Stimulated activated CD8-positive, alpha-beta memory T cell treated with anti-CD3 and anti-CD28 coated beads, Interleukin-4, amount 100 ng/mL, for 1 hour (primary cell): ENCODE measurements at places on chromosomes 3 and 15.

GRCh38 chr3:9803494-9803893, 6.6 kb upstream of the TTLL3 start:
- DNase-seq, result no peak

DNA sequence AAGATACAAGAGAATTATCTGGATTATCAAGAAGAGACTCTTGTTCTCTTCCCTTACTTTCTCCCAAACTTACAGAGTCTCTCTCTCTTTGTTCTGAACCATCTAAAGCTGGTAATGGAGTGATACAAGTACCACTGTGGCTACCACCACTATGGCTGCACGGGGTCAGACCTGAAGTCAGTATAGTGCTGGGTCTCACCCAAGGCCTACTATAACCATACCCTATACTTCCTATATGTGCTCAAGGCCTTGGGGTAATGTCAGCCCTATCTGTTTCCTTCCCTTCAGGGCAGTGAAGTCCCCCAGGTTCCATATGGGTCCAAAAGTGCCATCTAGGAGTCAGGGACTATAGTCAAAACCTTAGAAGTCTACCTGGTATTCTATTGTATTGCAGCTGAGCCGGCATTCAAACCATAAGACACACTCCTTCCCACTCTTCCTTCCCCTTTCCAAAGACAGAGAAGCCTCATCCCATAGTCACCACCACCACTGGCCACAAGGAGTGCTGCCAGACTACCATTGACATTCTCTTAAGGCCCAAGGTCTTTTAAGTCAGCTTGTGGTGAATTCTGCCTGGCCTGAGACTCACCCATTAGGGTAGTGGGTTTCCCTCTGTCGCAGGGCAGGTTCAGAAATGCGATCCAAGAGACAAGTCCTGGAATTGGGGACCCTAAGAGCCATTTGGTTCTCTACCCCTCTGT, 615.0 kb upstream of the NECTIN3 start:
- no peak for DNase-seq

DNA sequence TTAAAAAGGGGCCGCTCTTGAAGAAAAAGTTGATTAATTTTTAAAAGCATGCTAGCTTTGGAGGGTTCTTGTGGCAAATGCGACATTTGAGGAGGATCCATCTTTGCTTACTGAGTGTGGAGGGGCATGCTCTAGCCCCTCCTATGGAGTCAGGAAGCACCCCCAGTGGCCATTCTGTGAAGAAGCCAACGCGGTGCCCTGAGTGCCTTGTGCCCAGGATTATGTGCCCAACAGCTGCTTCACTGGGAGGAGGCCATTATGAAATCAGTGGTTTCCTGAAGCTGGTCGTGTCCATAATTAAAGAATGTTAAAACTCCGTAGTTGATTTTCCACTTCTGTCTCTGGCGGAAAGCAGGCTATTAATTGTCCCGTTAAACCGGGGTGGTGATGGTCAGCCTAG, 69.1 kb upstream of the TNFAIP8L3 start:
- no peak for DNase-seq

DNA sequence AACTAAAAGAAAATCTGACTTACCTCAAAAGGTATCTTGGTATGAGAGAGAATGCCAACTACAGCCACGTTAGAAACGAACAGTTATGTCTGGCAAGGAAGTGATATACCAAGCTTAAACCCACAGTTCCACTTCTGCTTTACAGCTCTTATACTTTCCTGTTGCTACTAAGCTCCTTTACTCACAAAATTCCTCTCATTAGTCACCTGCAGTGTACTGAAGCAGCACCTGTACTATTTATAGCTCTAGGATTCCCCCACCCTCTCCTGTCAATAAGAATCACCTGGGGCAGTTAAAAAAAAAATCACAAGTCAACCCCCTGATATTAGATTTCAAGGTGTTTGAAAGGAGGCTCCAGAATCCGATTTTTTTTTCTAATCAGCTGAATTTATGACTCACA, 2.9 kb upstream of the TMEM266 start:
- DNase-seq, result no peak

GRCh38 chr3:17491601-17492000, 250.8 kb downstream of the TBC1D5 start:
- DNase-seq, result no peak

DNA sequence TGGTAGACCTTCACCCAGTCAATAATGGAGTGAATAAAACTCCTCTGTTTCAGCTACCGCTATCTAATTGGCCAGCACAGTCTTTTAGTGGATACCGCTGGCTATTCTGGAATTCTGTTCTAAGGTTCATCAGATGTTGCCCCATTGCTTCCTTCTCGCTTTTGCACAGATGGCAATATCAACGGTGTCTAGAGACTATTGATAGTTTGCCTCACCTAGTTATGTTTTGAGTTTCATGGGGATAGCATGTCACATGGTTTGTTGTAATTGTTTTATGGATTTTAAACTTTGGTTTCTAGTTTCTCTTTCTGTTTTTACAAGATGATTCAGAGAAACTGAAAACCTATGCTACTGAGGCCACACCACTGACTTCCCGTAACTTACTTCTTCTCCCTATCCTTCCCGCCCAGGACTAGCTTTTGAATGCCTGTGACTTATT, 2.0 kb downstream of the XRN1 start:
- no peak for DNase-seq

DNA sequence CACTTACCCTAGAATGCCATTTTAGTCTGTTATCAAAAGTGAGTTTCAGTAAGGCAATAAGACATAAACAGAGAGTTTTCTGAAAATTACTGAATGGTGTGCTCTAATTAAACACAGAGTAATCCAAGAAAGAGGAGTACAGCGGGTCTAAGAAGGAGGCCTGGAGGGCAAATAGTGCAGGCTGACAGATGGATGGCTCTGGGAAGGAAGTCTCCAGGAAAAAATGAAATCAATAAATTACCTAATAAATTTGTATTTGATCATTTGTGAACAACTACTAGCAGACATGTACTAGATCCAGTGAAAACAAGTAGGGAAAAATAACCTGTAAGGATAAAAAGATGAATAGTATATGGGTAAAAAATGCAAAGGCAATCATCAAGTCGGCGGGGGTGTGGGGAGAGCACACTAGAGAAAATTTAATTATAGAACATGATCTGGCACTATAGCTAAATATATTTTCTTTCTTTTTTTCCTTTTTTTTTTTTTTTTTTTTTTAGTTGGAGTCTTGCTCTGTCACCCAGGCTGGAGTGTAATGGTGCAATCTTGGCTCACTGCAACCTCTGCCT, 22.6 kb upstream of the GPD1L start:
- no peak for DNase-seq

DNA sequence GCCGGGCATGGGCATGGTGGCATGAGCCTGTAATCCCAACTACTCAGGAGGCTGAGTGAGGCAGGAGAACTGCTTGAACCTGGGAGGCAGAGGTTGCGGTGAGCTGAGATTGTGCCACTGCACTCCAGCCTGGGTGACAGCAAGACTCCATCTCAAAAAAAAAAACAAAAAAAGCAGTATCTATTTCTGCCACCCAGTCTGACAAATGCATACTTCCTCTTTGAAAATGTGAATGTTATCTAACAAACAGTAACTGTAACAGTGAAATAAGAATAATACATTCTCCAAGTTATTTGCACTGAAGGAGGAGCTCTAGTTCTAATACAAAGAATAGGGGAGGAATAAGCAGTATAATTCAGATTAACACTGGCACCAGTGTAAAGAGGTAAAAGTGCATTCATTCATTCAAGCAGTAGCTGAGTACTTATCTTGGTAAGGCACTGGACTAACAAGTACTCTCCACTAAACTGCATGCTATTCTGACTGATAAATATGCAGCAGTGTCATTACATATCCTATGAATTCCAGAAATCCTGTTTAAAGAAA, 12.9 kb downstream of the VPS13C start:
- no peak for DNase-seq

DNA sequence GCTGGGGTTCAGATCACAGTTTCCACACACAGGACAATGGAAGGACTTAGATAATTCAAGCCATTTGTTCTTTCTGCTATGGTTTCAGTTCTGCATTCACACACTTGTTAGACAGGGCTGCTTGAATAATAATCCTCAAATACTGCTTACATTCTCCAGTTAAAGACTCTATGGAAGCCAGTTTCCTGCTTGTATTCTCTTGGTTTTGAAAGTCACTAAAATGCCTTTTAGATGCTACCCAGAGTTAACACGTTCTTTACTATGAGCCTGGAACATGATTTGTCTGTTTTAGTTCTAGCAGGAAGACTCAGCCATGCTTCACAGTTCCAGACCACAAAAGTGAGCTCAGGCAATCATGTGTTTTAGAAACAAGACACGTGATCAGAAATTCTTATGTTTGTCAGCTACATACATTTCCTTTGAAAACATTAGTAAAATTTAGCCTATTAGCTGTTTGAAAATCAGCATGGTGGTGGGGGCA, 152.4 kb downstream of the LEKR1 start:
- DNase-seq, result no peak

DNA sequence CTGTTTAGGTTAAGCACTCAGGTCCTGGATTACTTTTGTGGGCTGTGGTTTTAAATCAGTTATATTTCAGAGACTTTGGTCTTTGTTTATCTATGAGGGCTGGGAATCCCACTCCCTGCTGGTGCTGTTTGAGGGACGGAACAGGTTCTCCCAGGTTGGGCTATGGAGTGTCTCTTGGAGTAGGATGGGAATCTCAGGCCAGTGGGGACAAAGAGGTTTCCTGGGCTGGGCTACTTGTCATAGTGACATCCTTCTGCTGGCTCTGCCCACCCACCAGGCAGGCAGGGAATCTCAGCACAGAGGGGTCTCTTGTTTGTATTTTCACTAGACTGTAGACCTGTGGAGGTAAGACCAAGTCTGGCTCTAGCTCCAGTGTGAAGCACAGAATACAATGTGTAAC, 47.2 kb upstream of the UBE3A start:
- DNase-seq, result no peak

GRCh38 chr3:38140326-38141172, 2.1 kb downstream of the MYD88 start:
- DNase-seq, result no peak

- no peak for DNase-seq
Measured at GRCh38 chr15:48664436-48664835, 18.9 kb upstream of the FBN1 start.

- no peak for DNase-seq
Measured at GRCh38 chr3:102238362-102238761, 196.5 kb upstream of the ZPLD1 start.

DNA sequence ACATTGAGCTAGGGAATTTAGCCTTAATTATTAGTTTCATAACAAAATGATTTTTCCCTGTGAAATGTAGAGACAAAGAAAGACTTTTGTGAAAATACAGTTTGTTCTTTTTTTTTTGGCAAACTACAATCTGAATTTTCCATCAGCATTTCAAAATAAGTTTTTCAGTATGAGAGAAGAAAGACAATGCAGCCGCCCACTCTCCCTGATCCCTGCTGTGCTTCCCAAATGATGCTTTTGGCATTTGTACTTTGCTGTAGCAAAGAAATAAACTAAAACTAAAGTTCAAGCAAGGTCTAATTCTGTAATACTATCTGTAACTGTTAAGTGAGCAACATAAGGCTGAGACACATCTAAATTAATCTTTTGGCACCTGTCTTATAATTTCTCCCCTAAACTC, 782.2 kb downstream of the VGLL3 start:
- no peak for DNase-seq

- no peak for DNase-seq
Measured at GRCh38 chr3:99910752-99911290, 93.2 kb downstream of the CMSS1 start.

GRCh38 chr3:24525022-24525421, 30.4 kb upstream of the THRB start:
- DNase-seq, result no peak

DNA sequence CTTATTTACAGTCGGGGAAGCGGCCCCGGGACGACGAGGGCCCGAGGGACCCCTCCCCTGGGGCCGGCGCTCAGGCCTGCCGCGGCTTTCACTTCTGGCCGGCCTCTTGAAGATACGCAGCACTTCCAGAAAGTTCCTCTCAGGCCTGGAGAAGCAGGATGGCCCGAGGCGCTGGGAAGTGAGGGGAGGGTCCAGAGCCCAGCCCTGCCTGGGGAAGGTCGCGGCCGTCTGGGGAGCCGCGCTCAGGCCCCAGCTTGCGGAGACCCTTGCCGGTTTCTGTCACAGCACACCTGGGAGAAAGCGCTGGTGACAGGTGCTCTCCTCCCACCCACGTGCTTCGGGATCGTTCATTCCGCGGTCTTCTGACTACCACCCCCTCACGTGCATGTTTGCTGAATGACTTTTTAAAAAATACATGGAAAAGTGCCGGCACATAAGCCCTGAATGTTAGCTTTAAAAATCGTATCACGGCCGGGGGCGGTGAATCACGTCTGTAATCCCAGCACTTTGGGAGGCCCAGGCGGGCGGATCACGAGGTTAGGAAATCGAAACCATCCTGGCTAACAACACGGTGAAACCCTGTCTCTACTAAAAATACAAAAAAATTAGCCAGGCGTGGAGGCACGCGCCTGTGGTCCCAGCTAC, 727 bp upstream of the TM2D3 start:
- no peak for DNase-seq

DNA sequence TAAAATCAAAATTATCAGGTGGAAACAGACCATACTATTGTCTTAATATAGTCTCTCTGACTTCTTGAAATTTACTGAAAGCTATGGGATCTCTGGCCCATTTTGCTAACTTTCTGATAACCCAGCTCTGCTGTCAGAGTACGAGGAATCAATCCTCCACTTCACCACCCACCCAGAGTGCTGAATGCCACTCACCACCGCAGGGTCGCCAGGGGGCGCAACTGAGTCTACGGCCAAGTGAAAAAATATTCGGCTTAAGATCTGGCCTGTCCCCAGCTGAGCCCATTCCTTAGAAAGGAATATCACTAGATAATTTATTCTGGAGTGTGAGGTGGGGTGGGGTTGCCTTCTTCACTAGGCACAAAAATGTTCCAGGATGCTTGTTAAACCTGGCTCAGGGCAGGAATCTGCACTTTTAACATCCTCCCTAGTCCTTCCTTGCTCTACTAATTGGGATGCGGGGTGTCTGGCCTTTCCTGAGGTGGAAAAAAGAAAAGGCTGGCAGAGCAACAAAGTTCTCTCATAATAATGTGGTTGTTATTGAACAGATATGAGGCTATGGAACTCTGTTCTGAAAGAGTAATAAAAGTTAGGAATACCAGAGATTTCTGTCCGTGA, 520.6 kb downstream of the MFSD1 start:
- DNase-seq, result no peak

GRCh38 chr3:55172913-55173312, 245.1 kb upstream of the LRTM1 start:
- DNase-seq, result no peak

DNA sequence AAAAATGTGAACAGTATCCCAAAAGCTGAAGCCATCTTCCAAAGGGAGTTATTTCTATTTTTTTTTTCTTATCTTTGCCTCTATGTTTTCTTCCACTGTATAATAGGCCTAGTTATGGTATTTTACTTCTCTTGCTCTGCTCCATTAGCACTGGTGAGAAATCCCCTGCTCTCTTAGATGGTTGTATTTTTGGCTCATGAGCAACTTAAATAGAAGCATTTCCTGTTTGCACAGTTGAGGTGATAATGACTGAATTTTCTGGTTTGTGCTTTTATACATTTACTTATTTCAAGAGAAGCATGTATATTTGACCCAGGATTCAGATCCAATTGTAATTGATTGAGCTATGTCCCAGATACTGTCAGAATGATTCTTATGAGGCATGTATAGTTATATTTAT, 61.6 kb upstream of the CD200R1L start:
- no peak for DNase-seq

GRCh38 chr3:195748661-195749060, 27.9 kb downstream of the MUC20 start:
- no peak for DNase-seq
